ENCODE measurements at places on chromosomes 12 and 14. TPM values are rescaled to one million over a fixed set of nuclear protein-coding genes. Genes with fewer than 3 reads are reported as not detected.

Gene OR4E2
- total RNA-seq, result not detected

Gene KRT80
- 9.8 TPM for total RNA-seq

Gene FAM222A
- 1.3 TPM for total RNA-seq

DNA sequence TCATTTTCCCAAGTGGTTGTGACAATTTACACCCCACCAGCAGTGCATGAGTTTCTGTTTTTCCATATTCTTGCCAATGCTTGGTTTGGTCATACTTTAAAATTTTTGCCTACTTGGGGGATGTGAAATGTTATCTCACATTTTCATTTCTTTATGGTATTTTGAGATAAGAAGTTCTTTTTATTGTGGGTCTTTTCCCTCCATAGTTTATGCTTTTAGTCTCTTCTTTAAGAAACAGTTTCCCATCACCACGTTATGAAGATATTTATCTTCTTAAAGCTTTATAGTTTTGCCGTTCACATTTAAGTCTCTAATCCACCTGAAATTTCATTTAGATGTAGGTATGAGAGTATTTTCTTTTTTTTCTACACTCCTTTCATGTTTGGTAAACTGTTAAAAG is 95.7 kb downstream of the PPM1A start:
- H3K4me3 ChIP-seq, result no peak overlapping the region
- H3K27ac ChIP-seq, result no peak overlapping the region
- no peaks in the 10 kb centered on the region for H3K4me1 ChIP-seq
- no peaks in the 10 kb centered on the region for H3K27me3 ChIP-seq
- DNase-seq, result no peak
- H3K36me3 ChIP-seq, result no peaks in the 10 kb centered on the region

Data from breast epithelium (tissue), 4 donors.